Activated CD4-positive, alpha-beta T cell treated with anti-CD3 and anti-CD28 coated beads, Interleukin-2, amount 50 U/mL, for 1 hour (primary cell): ENCODE measurements at places on chromosomes 2 and 18.

DNA sequence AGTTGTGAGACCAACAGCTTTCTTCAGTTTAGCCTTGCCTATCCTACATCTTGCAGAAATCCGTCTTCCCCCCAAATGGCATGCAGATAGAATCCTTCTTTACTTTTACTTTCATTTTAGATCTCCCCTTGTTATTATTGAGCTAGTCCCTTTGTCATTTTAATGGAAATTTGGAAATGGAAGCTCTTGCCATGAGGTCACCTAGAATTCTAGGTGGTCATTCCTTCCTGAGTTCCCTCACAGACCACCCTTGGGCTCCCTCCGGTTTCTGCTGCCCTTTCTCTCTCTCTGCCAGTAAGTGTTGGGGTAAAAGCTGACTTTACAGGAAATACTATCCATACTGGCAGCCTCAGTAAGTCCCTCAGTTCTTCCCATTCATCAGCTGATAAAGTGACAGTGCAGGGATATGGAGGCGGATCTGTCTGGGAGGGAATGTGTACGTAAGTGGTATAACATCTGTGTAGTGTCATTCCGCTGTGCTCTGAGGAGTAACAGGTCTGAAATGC lies 30.2 kb downstream of the ARHGAP25 start:
- DNase-seq = no peak

- DNase-seq = no peak
Measured at GRCh38 chr2:147363181-147363580, 481.6 kb upstream of the ACVR2A start.

- DNase-seq = peak; percentile 47
Measured at GRCh38 chr2:222939208-222939856, 78.5 kb downstream of the ACSL3 start.

GRCh38 chr2:34570266-34570872 lies 971.3 kb upstream of the FAM98A start:
- DNase-seq = no peak

DNA sequence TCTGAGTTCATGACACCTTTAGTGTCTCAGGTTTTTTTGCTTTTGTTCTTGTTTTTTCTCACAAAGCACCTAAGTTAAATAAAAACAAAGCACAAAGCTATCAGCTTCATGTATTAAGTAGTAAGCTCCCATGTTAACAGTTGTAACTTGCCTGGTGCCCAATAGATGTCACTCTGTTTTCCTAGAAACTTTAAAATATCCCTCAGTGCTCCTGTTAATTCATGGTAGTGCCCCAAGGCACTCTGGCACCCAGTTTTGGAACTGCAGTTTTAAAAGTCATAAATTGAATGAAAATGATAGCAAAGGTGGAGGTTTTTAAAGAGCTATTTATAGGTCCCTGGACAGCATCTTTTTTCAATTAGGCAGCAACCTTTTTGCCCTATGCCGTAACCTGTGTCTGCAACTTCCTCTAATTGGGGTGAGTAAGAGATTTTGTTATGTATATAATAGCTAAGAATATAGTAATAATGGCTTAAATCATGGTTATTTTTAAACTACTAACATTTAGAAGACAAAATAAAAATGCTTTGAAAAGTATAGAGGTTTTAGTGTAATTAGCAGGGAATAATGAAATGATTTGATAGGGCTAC lies 555.0 kb upstream of the TMEFF2 start:
- DNase-seq = no peak

DNA sequence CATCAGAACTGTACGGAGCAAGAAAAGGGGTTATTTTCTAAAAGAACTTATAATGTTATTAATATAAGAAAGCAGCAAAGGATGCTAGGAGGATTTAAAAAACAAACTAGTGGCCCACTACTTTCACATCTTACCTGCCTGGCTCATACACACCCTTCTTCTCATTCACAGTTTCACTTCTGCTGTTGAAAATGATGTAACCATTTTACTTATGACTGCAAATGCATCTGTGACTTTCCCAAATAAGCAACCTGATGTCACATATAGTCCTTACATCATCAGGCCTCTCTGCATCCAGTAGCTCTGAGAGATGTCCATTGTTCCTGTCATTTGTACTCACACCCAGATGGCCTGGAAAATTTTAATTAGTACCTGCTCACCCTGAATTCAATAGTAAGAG lies 101.8 kb upstream of the MYO3B start:
- DNase-seq = no peak

GRCh38 chr2:226760412-226761194 lies 39.0 kb downstream of the IRS1 start:
- no peak for DNase-seq

DNA sequence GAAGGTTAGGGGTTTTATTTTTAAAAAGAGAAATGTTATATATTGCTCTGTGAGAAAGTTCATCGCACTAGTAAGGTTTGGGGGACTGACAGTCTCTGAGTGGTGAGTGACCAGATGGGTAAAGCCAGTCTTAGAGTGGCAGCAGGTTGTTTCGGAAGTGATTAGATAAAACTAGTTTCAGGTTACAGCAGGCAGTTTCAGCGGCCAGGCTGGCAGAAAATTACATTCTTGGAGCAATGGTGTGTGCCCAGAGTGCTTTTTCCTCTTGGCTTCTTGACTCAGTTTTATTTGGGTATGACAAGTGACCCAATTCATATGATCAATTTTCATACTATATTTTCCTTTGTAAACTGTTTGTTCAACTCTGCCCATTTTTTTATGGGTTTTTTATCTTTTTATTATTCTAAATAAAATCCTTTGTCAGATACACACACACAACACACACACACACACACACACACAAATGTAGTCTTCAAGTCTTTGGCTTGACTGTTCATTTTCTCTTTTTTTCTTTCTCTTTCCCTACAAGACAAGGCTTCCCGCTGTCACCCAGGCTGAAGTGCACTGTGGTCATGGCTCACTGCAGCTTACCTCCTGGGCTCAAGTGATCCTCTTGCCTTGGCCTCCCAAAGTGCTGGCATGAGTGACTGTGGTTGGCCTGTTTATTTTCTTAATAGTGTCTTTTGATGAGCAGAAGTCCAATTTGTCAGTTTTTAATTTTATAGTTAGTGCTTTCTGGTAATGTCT lies 30.9 kb downstream of the RALBP1 start:
- DNase-seq = no peak

- peak; percentile 11 for DNase-seq
Measured at GRCh38 chr2:19899985-19900930, 1.5 kb downstream of the TTC32 start.

GRCh38 chr2:102159295-102159694 lies 16.7 kb downstream of the IL1R1 start:
- DNase-seq = no peak

GRCh38 chr18:58881477-58881876 lies 16.8 kb downstream of the ZNF532 start:
- no peak for DNase-seq

GRCh38 chr2:168568476-168569267 lies 112.6 kb downstream of the CERS6 start:
- DNase-seq = no peak

DNA sequence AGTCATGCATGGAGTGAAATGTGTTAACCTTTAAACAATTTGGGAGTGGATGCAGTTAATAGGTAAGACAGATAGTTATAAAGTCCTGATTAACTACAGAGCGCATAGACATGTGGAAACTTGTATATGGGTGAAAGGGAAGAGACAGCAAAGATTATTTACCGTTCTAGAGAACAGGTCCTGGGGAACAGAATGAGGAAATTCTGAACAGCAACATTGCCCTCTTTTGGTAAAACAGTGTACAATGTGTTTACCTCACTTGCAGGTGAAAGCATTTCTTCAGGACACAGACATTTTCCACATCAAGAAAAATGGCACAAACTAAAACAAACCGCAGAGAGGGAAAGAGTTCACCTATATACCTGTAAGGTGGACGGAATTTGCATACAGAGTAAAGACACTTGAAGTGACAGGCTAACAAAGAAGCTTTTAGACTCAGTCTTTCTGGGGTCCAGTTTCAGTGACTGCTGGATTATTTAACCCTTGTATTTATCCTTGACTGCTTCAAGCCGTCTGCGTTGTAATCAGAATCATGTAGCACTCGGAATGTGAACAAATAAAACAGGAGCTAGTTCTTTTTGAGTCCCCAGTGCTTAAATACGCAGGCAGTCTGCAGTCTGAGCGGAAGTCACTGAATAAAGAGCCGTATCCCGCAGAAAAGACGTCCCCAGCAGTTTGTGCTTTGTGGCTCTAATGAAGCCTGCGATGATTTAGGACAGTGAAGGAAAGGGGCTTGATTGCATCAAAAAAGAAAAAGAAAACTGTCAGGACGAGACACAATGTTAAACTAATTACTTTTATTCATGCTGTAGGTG lies 364.8 kb upstream of the GALNT5 start:
- no peak for DNase-seq

- DNase-seq = peak; percentile 9
Measured at GRCh38 chr2:112869258-112869842, 32.8 kb upstream of the IL1B start.

DNA sequence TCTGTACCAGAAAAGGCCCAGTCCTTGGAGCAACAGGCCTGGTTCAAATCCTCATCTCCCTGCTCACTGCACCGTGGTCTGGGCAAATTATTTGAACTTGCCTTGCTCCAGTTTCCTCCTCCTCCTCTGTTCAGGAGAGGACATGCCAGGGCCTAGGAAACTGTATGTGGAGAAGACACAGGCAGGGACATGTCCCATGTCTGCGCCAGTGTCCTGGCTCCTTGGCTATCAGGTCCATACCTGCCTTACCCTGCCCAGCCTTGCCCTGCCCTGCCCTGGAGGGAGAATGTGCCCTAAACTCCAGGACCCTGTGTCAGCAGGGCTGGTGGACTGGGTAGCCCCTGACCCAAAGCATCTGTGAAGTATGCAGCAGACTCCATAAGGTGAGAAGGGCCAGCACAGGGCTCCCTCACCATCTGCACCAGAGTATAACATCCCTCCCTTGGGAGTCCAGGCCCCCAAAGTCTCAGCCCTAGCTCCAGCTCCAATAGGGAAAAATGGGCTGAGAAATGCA lies 165.3 kb downstream of the GALNT1 start:
- DNase-seq = no peak

DNA sequence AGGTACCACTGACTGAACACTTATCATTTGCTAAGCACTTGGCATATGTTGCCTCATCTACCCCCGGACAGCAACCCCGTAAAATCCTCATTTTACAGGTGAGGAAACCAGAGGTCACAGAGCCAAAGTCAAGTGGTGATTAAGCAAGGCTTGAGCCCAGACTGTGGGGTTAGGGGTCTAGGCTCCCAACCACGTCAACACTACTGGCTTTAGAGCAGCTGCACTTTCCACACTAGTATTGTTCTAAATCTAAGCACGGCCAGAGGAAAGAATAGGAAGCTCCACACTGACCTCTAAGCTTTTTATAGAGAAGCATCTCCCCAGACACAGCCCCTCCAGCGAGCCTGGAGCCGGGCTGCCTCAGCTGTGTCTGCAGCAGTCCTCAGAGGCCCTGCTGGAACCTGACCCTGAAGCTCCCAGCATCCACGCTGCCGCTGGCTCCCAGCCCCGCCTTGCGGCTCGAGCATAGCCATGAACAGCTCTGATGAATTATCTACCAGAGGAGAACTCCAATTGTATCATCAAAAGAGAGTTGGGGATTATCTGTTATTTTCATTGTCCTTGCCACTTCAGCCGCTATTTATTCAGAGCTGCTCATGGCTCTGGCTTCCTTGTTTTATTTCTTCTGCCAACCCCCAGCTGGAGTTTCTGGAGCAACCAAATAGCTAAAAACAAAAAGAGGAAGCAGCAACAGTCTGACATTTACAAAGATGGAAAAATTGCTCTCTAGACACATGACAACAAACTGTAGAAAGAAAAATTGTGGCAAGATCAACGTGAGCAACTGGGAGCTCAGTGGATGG lies 62.2 kb upstream of the RTN4 start:
- DNase-seq = no peak

- no peak for DNase-seq
Measured at GRCh38 chr2:187917535-187917934, 363.3 kb upstream of the TFPI start.

GRCh38 chr2:90209009-90209408 lies 1517.5 kb downstream of the RPIA start:
- DNase-seq = no peak

DNA sequence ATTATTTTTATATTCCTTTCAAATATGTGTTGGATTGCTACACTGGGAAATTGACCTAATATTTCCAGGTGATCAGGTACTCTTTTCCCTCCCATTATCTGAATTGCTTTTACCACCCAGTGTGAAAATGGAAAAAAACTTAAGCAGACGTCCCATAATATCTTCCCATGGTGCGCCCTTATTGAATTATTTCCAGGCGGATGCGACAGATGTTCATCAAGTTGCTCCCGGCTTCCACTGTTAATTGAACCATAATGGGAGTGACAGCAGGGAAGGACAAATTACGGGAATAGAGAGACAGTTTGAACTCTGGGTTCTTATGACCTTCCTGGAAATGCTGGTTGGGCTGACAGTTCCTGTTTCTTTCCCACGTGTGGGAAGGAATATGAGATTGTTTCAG lies 93.3 kb downstream of the THSD7B start:
- DNase-seq = no peak

DNA sequence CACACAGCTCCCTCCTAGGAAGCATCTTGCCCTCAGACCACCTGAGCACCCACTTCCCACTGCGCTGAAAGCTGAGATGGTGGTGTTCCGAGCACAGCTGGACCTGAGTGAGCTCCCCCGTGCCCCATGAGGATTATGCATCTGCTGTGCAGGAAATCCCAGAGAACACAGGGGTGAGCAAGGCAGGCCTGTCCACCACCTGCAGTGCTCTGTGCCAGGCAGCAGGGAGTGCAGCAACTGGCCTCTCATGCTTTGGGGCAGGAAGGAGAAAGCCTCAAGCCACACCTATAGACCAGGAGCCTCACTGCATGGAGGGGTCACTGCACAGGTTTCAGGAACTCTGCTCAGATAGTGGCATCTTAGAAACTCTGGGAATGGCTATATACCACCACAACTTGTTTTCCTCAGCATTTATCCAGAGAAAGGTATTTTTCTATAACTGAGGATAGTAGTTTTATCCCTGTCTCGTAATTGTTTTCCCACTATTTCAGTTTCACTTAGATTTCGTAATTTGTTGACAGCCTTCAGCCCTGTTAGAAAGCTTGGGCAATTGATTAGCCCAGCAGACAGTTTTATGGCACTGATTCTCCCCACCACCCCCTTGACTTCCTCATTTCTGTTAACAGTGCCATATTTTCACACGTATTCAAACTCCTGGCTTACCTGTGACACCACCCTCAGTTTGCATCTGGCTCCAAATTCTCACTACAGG lies 144.3 kb upstream of the DAPL1 start:
- DNase-seq = no peak

- peak; percentile 15 for DNase-seq
Measured at GRCh38 chr18:62325806-62326645, 916 bp downstream of the TNFRSF11A start.

DNA sequence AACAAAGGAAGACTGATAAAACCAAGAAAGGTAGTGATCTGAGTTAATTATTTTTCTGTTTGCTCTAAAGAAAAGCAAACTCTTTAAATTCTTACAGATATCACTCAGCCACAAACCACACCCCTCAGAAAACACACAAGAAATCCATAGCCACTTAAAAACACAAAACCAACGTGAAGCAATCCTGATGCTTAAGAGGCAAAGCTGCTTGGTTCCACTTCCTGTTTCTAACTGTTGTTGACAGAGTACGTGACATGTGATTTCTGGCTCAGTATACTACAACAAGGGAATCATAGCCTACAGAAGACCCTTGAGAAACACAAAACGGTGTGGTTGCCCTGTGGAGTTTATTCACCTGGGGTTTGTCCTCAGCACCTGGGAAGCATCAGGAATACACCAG lies 240.9 kb upstream of the APCDD1 start:
- no peak for DNase-seq
